ENCODE measurements at places on chromosomes 6 and 20.

GRCh38 chr20:14855171-14855570 is 517.8 kb upstream of the FLRT3 start:
- DNase-seq = no peak

- DNase-seq = peak; percentile 7
Observed at GRCh38 chr6:13674533-13675190, 37.0 kb downstream of the RANBP9 start.

DNA sequence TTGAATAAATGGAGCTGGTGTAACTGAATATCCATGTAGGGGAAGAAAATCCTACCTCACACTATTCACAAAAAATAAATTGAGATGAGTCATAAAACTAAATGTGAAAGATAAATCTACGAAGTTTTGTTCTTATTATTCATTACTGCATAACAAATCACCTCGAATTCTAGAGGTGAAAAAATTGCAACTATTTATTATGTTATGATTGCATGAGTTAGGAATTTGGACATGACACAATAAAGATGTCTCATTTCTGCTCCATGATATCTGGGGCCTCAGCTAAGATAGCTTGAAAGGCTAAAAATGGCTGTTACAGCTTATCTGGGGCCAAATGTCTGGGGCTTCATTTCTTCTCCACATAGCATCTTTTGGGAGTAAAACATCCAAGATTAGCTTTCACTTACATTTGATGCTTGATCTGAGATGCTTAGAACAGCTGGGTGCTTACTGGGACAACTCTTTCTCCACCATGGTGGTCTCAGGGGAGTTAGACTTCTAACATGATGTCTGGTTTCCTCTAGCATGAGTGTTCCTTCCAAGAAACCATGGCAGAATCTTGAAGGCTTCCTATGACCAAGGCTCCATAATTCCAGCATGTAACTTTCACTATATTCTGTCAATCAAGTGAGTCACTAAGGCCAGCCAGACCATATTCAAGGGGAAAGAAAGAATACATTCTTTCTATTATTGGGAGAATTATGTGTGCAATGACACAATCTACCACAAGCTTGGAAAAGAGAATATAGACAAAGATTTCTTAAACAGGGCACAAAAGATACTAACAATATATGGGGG is 30.1 kb downstream of the OR2B6 start:
- DNase-seq = peak; percentile 54

DNA sequence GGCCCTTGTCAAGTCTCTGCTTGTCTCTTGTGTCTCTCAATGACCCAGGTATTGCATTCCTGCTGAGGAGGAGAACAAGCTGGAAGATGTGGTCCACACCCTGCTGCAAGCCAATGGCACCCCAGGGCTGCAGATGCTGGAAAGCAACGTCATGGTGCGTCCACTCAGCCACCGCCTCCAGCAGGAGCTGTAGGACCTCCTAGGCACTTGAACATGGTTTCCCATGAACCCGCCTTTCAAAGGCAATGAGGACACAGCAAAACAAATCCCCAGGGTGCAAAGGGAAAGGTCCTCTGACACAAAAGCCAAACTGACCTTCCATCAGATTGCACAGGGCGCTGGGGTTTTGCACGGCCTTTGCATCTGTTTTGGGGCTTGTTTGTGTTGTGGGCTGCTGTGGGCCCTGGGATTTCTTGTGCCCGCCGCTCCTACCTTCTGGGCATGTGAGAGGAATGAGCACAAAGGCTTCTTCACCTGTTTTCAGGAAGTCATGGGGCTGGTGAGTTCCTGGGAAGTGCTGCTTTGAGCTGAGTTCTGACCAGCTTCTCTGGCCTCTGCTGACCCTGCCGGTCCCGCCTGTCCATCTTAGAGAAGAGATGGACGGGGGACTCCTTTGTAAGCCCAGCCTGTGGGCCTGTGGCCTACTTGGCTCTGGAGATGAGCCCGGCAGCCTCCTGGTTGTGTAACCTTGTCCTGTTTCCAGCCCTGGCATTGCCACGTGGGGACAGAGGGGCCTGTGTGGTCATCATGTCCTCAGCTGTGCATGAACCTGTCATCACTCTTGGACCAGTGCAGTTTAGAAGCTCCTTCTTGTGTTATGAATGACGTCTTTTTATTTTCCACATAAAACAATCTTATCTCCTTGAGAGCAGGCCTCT is 151.3 kb downstream of the DTNBP1 start:
- DNase-seq = no peak

DNA sequence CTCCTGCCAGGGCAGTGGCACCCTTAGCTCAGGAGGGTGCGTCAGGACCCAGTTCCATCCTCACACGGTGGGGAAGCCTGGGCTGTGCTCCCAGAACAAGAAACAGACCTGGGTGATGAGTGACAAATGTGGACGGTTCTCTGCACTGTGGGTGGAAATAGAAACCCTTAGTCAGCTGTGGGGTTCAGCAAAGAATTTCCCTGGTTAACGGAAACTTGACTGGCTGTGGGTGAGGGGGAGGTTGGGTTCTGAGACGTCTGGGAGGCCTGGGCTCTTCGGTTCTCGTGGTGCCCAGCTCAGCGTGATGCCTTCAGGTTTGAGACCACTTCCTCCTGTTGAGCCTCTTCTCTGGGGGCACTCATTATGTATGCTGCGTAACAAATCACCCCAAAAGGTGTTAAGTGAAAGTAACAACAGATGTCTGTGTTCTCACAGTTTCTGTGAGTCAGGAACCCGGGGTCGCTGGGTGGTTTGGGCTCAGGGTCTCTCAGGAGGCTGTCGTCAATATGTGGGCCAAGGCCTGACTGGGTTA is 53.1 kb upstream of the FAM83D start:
- DNase-seq = no peak

GRCh38 chr20:32823078-32823477 is 3.3 kb downstream of the MAPRE1 start:
- DNase-seq = peak; percentile 91
